Foreskin melanocyte (primary cell): ENCODE measurements at places on chromosomes 4 and X.

GRCh38 chrX:2220829-2221567 lies 279.8 kb downstream of the DHRSX start:
- DNase-seq = no peak

- no peak for DNase-seq
Measured at GRCh38 chr4:82484996-82485783, 54.8 kb downstream of the ENOPH1 start.

GRCh38 chrX:46039526-46039925 lies 505.7 kb downstream of the ZNF674 start:
- no peak for DNase-seq

GRCh38 chrX:10507876-10508275 lies 112.5 kb downstream of the MID1 start:
- no peak for DNase-seq

- DNase-seq = no peak
Measured at GRCh38 chr4:20490734-20491133, 209.5 kb upstream of the PACRGL start.

- DNase-seq = no peak
Measured at GRCh38 chrX:19956306-19956705, 34.6 kb downstream of the BCLAF3 start.

DNA sequence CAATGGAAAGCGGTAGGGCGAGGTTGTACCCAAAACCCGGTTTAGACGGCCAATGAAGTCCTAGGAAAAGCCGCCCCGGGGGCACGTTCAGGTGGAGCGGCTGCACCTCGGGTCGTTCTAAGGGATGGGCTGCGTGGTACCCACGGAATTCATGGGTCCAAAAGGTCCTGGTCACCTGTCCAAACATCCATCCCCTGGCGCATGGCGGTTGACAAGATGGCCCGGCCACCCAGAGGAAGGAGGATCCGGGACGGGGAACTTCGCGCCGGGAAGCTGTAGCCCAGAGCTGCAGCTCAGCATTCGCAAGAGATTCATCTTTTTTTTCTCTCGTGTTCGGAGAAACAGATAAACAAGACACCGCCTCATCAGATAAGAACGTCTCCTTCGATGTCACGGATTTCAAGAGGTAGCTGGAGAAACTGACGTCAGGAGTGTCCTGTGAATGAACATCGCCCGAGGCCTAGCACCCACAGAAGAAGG lies 10.9 kb downstream of the PITX2 start:
- DNase-seq = no peak

- DNase-seq = no peak
Measured at GRCh38 chrX:24990535-24990934, 25.2 kb downstream of the ARX start.

GRCh38 chr4:67725132-67725531 lies 24.2 kb upstream of the UBA6 start:
- DNase-seq = peak; percentile 87

- DNase-seq = no peak
Measured at GRCh38 chrX:6279277-6279909, 50.7 kb upstream of the NLGN4X start.

GRCh38 chr4:75432683-75433082 lies 81.5 kb downstream of the RCHY1 start:
- DNase-seq = peak; percentile 13

DNA sequence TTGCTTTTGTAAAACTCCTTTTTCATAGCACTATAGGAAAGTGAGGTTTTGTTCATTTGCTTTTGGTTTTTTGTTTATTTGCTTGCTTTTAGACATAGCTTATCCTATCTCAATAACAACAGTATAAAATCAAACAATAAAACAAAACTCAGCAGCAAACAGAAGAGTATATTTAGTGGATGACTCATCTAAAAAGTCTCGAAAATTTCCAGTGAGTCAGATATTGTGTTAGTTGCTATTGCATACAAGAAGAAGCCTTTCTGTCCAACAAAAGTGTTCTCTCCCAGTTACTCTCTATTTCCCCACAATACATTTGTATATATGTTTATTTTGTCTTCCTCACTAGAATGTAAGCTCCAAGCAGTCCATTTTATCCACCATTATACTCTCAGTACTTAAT lies 36.0 kb upstream of the NPNT start:
- peak; percentile 34 for DNase-seq

DNA sequence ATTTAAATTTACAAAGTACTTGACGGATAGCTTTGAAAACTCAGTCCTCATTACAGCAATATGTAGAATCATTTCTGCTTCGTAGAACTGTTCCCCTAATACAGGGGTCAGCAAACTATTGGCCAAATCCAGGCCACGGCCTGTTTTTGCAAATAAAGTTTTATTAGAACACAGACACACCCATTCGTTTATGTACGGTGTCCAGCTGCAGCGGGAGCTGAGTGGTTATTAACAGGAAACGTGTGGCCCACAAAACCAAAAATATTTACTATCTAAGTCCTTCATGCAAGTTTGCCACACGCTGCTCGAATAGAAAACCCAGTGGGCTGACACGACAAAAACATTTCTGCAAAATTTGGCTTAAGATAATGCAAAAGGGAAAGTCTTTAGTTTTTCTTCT lies 146.5 kb downstream of the AFAP1 start:
- no peak for DNase-seq

- DNase-seq = no peak
Measured at GRCh38 chr4:41709844-41710481, 38.6 kb downstream of the PHOX2B start.

DNA sequence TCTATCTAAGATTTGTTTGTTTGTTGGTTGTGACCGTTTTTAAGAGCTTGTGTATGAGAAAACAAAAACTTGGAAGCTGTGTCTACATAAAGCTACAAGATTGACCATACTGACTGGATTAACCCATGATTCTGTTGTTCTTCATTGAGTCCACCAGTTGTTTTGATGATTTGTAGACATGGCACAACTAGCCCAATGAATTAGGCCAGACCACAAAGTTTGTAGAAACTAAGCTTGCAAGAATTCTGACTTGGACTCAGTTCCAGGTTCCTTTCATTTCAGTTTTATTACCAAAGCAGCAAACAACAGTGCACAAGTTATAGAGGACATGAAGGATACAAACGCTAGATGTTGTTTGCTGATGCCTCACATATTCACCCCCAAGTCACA lies 119.3 kb downstream of the RASGEF1B start:
- no peak for DNase-seq

- DNase-seq = no peak
Measured at GRCh38 chr4:2626231-2626630, 89.8 kb downstream of the FAM193A start.

DNA sequence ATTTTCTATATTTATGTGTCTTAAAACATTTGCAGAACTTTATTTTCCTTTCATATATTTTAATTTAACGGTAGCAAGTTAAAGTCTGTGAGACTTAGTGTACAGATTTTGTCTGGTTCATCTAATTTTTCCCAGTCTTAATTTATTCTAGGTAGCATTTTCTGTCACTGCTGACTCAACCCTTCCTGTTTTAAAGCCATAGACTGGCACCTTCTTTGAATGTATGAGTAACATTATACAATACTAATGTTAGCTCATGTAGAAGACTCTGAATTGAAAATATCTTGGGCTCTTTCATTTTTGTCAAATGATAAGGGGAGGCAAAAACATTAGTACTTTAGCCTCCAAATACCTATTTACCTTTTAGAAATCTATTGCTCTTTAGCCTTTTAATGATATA lies 43.6 kb downstream of the BLTP1 start:
- no peak for DNase-seq

GRCh38 chr4:89588421-89588820 lies 248.5 kb downstream of the SNCA start:
- DNase-seq = no peak

DNA sequence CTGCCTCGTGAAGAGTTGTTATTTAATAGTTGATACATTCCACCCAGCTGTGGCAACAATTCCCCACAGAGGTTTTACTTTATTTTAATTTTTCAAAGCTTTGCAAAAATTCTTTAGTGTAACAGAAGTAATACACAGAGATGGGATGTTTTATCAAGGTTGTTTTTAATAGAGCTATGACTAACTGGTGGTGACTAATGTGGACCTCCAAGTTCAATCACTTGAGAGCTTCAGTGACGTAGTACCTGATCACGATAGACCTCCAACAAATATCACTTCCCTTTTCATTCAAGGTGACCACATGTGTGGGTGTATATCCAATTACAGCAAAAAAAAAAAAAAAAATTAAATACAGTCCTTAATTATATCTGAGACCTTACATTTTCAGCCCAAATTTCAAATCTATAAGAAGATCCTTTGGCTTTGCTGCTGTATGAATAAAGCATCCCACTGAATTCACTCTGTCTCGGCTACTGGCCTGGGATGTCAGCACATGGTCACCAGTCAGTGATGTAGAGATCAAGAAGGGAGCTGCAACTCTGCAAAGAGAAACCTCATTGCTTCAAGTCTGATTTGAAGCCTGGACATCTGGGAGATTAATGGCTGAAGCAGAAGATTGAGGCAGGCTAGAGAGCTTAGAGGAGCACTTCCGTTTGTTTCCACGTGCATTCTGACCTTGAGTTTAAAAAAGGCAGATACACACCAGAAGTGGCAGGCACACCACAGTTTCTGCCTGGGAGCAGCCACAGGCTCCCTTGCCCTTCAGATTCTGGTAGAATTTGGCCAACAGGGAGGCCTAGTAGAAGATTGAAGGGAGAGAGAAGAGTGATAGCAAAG lies 345.9 kb upstream of the NOCT start:
- DNase-seq = no peak

DNA sequence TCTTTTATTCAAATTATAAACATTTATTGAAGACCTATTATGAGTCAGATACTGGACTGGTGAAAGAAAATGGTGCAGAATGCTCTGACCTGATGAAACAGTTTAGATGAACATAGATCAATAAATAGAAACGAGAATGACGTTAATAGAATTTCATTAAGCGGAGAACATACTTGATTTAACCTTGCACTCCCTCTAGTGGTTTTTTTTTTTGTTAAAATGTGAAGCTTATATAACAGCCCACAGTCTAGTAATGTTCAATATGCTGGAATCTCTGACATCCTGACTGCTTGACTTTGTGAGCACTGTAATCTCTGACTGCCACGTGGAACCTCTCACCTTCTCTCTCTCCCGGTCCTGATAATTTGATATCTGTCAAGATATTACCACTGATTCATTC lies 32.3 kb downstream of the HDAC8 start:
- DNase-seq = peak; percentile 30

- peak; percentile 29 for DNase-seq
Measured at GRCh38 chr4:8176547-8177399, 18.2 kb upstream of the ABLIM2 start.

DNA sequence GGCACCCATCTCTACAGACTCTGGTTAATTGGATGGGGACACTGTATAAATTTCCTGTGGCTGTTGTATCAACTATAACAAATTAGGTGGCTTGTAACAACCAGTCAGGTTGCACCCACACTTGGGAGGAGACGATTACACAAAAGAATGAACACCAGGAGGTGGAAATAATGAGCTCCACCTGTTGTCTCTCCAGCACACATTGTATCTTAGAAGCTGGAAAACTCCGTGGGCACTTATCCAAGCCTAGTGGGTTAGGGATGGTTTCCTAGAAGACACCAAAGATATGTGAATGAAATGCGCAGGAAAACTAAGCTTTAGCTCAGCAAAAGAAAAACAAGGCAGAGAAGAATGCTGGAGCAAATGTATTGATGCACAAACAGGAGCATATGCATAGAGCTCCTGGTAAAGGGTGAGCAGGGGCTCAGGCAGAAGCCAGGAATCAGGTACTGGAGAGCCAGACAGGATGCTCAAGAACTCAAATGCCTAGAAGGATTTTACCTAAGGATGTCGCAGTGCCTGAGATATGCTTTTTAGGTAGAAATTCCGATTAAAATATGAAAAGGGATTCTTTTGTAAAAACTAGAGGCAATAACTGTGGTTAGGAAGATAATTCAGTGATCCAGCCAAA lies 111.7 kb downstream of the GALNTL6 start:
- DNase-seq = no peak

- DNase-seq = no peak
Measured at GRCh38 chrX:15694941-15695451, 30.4 kb upstream of the CLTRN start.

- no peak for DNase-seq
Measured at GRCh38 chr4:185520119-185520518, 15.2 kb downstream of the PDLIM3 start.

DNA sequence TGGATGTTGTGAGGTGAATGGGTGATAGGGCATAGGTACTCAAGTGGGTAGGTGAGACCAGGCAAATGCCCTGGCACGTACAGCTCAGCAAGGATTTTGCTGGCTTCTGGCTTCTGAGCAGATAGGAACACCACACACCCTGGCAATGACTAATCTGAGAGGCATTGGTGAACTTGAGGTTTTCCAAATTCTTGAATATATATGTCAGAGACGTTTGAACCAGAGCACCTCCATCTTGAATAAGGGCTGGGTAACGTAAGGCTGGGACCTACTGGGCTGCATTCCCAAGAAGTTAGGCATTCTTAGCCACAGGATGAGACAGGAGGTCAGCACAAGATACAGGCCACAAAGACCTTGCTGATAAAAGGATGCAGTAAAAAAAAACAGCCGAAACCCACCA lies 204.5 kb downstream of the NLGN4X start:
- no peak for DNase-seq

GRCh38 chr4:122041312-122041711 lies 89.5 kb upstream of the TRPC3 start:
- DNase-seq = no peak

- DNase-seq = no peak
Measured at GRCh38 chrX:114787061-114787460, 203.2 kb downstream of the HTR2C start.

- peak; percentile 54 for DNase-seq
Measured at GRCh38 chr4:92969650-92970379, 666.0 kb downstream of the GRID2 start.

GRCh38 chr4:153257151-153257620 lies 52.9 kb downstream of the TRIM2 start:
- DNase-seq = peak; percentile 60

GRCh38 chr4:31362756-31363155 lies 642.6 kb downstream of the PCDH7 start:
- no peak for DNase-seq

DNA sequence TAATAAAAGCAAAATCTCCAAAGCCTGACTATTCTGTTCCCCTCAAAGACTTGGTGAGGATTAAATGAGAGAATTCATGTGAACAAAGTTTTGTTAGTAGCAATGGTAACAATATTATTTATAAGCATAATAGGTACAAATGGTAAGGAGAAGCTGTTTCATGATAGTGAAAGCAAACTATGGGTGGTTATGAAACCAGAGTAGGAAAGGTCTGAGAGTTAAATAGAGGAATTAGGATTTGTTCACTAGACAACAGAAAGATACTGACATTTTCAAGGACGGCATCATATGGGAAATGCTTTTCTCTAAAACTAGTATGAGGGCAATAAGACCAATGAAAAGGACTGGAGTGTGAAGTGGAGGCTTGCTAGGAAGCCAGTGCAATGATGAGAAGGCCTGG lies 128.6 kb upstream of the FTHL17 start:
- no peak for DNase-seq

DNA sequence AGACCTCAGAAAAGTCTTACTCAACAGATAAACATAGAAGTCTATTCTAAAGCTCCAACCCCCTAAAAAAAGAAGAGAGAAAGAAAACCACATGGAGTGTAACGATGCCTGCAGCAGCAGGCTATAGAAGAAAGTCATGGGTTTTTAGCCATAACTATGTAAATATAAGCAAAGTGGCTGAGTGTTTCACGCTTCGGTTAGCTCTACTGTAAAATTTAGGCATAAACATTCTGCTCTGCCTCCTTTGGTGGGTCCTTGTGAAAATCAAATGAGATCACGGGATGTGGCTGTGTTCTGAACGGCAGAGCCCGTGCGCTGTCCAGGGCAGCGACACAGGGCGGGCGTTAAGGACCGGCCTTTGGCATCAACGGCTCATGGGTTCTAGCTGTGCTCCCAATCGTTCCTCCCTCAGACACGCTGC lies 78.4 kb downstream of the IRF2 start:
- DNase-seq = no peak
